ENCODE measurements at places on chromosomes 2 and 18.

DNA sequence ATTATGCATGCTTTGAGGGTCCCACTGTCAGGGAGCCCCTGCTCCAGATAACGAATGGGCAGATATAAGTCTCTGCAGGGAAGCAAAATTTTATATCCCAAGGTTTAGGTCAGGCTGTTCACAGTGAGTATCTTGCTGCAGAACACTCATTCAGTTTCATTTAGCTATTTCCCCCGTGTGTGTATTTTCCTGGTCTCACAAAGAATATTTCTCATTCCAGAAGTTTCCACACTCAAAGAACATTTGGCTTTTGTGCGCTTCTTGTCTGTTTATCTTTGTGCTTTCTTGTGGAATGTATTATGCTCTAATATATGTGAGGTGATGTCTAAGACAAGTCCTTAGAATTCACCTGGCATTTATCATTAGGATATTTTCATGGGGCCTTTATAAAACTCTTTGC, 140.4 kb upstream of the MMADHC start:
- DNase-seq = no peak
- H3K27ac ChIP-seq = no peak overlapping the region
- no peak overlapping the region for H3K4me3 ChIP-seq
- H3K27me3 ChIP-seq = no peaks in the 10 kb centered on the region
- H3K36me3 ChIP-seq = no peaks in the 10 kb centered on the region

- no peak overlapping the region for H3K27ac ChIP-seq
- no peaks in the 10 kb centered on the region for H3K27me3 ChIP-seq
- DNase-seq = no peak
- H3K4me3 ChIP-seq = no peak overlapping the region
- no peaks in the 10 kb centered on the region for H3K4me1 ChIP-seq
These were observed 415.0 kb downstream of the TMX3 start for GRCh38 chr18:68299906-68300305.

GRCh38 chr2:46539327-46540276, 60.2 kb downstream of the TMEM247 start:
- H3K27me3 ChIP-seq = no peaks in the 10 kb centered on the region
- peaks cover 55% of the 10 kb centered on the region for H3K4me1 ChIP-seq
- DNase-seq = no peak
- no peak overlapping the region for H3K27ac ChIP-seq
- H3K4me3 ChIP-seq = no peak overlapping the region

GRCh38 chr2:96161898-96162297, 16.7 kb upstream of the DUSP2 start:
- peaks cover 70% of the 10 kb centered on the region for H3K4me1 ChIP-seq
- DNase-seq = no peak
- no peak overlapping the region for H3K4me3 ChIP-seq
- H3K36me3 ChIP-seq = no peaks in the 10 kb centered on the region
- H3K27me3 ChIP-seq = no peaks in the 10 kb centered on the region

- no peak for DNase-seq
- H3K4me3 ChIP-seq = no peak overlapping the region
- no peaks in the 10 kb centered on the region for H3K27me3 ChIP-seq
- H3K36me3 ChIP-seq = no peaks in the 10 kb centered on the region
These were observed 2.6 kb downstream of the LPIN1 start for GRCh38 chr2:11748861-11749645.

DNA sequence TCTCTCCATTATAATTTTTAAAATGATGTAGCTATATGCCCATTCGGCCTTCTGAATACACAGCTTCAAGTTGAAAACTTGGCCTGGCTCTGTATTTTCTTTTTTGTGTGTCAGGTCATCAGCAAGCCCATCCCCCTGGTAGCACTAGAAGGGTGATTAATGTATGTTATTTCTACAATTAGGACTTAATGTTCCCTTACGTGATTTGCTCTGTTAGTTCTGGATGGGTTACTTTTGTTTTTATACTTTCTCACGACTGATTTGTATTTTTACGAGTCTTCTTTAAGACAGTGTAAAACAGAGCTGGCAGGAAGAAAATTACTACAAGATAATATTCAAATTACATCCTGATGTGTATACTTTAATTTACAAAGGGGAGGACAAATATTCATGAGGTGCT, 88.4 kb upstream of the RGPD4 start:
- H3K27me3 ChIP-seq = no peaks in the 10 kb centered on the region
- no peaks in the 10 kb centered on the region for H3K36me3 ChIP-seq
- no peak for DNase-seq
- no peak overlapping the region for H3K4me3 ChIP-seq

DNA sequence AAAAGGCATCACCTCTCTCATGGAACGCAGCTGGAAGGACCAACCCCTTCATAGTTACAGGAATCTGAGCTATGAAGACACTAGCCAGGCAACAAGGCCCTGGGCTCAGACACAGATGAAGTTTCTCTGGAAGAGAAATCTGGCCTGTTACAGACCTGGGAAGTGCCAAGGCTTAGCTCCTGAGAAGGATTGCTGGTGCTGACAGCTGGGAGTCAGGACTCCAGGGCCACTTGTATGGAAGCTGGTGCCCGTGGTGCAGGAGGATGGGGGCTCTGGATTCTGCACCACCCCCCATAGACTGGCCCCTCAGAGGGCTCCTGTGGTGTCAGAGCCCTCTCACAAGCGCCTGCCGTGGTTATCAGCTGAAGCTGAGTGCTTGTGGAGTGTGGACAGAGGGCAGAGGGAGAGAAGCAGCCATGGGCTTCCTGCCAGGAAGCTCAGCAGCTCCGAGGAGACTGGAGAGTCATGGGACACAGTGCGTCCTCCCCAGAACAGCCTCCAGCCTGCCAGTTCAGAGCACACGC, 87.3 kb upstream of the LCLAT1 start:
- H3K36me3 ChIP-seq = no peaks in the 10 kb centered on the region
- H3K4me1 ChIP-seq = peaks cover 19% of the 10 kb centered on the region
- no peak overlapping the region for H3K27ac ChIP-seq
- no peaks in the 10 kb centered on the region for H3K27me3 ChIP-seq
- no peak overlapping the region for H3K4me3 ChIP-seq

DNA sequence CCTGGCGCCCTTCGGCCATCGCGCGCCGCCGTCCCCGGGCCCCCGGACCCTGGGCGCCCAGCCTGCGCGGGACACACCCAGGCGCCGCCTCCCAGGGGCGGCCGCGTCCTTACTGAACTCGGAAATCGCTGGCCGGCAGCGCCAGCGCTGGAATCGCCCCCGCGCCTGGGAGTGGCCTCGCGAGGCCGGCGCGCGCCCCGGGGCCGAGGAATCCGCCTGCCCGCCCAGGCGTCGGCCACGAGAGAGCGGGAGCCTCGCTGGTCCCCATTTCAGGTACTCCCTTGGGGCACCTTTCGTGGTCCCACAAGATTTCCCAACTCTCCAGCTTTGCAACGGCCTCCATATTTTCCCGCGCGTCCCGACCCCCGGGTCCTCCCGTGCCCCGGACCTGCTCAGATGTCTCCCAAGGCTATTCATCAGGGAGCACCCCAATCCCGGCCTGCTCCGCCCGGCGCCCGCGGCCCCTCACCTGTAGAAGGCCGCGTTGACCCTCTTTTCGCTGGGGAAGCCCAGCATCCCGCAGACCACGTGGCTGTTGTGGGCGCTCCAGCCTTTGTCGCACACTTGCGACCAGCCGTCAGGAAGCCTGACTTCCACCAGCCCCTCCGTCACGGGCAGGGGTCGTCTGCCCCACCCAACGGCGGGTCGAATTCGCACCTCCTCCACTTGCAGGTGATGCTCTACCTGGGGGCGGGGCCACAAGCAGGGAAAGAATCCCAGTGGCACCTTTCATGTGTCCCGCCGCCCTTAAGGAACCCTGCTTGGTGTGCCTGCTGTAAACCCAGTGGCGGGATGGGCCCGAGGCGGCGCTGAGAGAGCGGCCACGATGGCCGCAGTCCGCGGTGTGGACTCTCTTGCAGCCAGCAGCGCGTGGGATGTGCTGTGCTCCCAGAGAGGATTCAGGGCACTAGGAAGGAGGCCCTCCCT, 4.6 kb downstream of the LOXL3 start:
- no peak overlapping the region for H3K27ac ChIP-seq
- H3K4me1 ChIP-seq = peaks cover 20% of the 10 kb centered on the region
- H3K4me3 ChIP-seq = peak overlapping the region; percentile 20
- peaks cover 30% of the 10 kb centered on the region for H3K27me3 ChIP-seq
- H3K36me3 ChIP-seq = no peaks in the 10 kb centered on the region

GRCh38 chr18:35049111-35050027, 8.2 kb downstream of the MAPRE2 start:
- H3K36me3 ChIP-seq = no peaks in the 10 kb centered on the region
- DNase-seq = no peak
- H3K4me3 ChIP-seq = no peak overlapping the region
- H3K4me1 ChIP-seq = peaks cover 67% of the 10 kb centered on the region
- peak overlapping the region; percentile 0 for H3K27ac ChIP-seq

GRCh38 chr2:199228887-199229819, 228.6 kb downstream of the SATB2 start:
- no peaks in the 10 kb centered on the region for H3K27me3 ChIP-seq
- H3K36me3 ChIP-seq = no peaks in the 10 kb centered on the region

- H3K27me3 ChIP-seq = no peaks in the 10 kb centered on the region
- no peak overlapping the region for H3K4me3 ChIP-seq
- no peak for DNase-seq
- H3K36me3 ChIP-seq = peaks cover 37% of the 10 kb centered on the region
- H3K4me1 ChIP-seq = peaks cover 24% of the 10 kb centered on the region
- H3K27ac ChIP-seq = no peak overlapping the region
These were observed 5.9 kb downstream of the LMAN2L start for GRCh38 chr2:96733931-96734330.

GRCh38 chr2:120400551-120400950, 54.6 kb downstream of the INHBB start:
- DNase-seq = no peak
- H3K4me1 ChIP-seq = no peaks in the 10 kb centered on the region
- no peaks in the 10 kb centered on the region for H3K36me3 ChIP-seq
- no peak overlapping the region for H3K4me3 ChIP-seq

- DNase-seq = no peak
- H3K27ac ChIP-seq = no peak overlapping the region
- H3K4me1 ChIP-seq = no peaks in the 10 kb centered on the region
- no peaks in the 10 kb centered on the region for H3K27me3 ChIP-seq
These were observed 32.3 kb upstream of the VWC2L start for GRCh38 chr2:214378455-214379103.

GRCh38 chr2:107258531-107259407, 372.8 kb upstream of the ST6GAL2 start:
- no peaks in the 10 kb centered on the region for H3K27me3 ChIP-seq
- no peaks in the 10 kb centered on the region for H3K36me3 ChIP-seq
- no peak overlapping the region for H3K4me3 ChIP-seq
- H3K27ac ChIP-seq = no peak overlapping the region

GRCh38 chr2:182917924-182918323, 51.5 kb upstream of the FRZB start:
- no peak overlapping the region for H3K27ac ChIP-seq
- DNase-seq = no peak
- no peaks in the 10 kb centered on the region for H3K4me1 ChIP-seq
- no peaks in the 10 kb centered on the region for H3K27me3 ChIP-seq

All from CD4-positive, alpha-beta memory T cell (primary cell).